ENCODE measurements at places on chromosomes 4 and X. TPM values are rescaled to one million over a fixed set of nuclear protein-coding genes. Genes with fewer than 3 reads are reported as not detected.

The PHEX gene
- polyA plus RNA-seq: 0.02 TPM

The ZIC3 gene
- 53.7 TPM for polyA plus RNA-seq

The CT45A3 gene
- polyA plus RNA-seq: not detected

The RS1 gene
- polyA plus RNA-seq: 0.03 TPM

The NDP gene
- 0.14 TPM for polyA plus RNA-seq

The SLC6A14 gene
- polyA plus RNA-seq: not detected

The SLBP gene
- polyA plus RNA-seq: 24.6 TPM

The DNAAF6 gene
- not detected for polyA plus RNA-seq

The CXCL8 gene
- not detected for polyA plus RNA-seq

The AFP gene
- polyA plus RNA-seq: 6.1 TPM

The PLP1 gene
- 218 TPM for polyA plus RNA-seq

The PCSK1N gene
- 3.6 TPM for polyA plus RNA-seq

The HS3ST1 gene
- polyA plus RNA-seq: 0.50 TPM

The TECRL gene
- polyA plus RNA-seq: not detected

The CCSER1 gene
- 0.11 TPM for polyA plus RNA-seq

The FAT4 gene
- 0.78 TPM for polyA plus RNA-seq

The PNMA5 gene
- 0.11 TPM for polyA plus RNA-seq

The CHRDL1 gene
- 5.6 TPM for polyA plus RNA-seq

The PPEF2 gene
- 0.03 TPM for polyA plus RNA-seq

The NPY2R gene
- 0.09 TPM for polyA plus RNA-seq

The SOWAHB gene
- 0.15 TPM for polyA plus RNA-seq

The AMTN gene
- polyA plus RNA-seq: not detected

The SPP1 gene
- 10.1 TPM for polyA plus RNA-seq

The FAM9B gene
- polyA plus RNA-seq: not detected

The AWAT1 gene
- not detected for polyA plus RNA-seq

The TDO2 gene
- not detected for polyA plus RNA-seq

The F11 gene
- polyA plus RNA-seq: 0.27 TPM

The C4orf33 gene
- polyA plus RNA-seq: 3.4 TPM

The KLKB1 gene
- polyA plus RNA-seq: 12.0 TPM

The LGI2 gene
- 1.4 TPM for polyA plus RNA-seq

The BANK1 gene
- 0.33 TPM for polyA plus RNA-seq

The GYG2 gene
- polyA plus RNA-seq: 63.7 TPM

The C4orf36 gene
- 1.4 TPM for polyA plus RNA-seq
